ENCODE measurements at places on chromosomes 5 and 9.

GRCh38 chr5:38681029-38681706, 124.7 kb upstream of the LIFR start:
- DNase-seq = no peak

DNA sequence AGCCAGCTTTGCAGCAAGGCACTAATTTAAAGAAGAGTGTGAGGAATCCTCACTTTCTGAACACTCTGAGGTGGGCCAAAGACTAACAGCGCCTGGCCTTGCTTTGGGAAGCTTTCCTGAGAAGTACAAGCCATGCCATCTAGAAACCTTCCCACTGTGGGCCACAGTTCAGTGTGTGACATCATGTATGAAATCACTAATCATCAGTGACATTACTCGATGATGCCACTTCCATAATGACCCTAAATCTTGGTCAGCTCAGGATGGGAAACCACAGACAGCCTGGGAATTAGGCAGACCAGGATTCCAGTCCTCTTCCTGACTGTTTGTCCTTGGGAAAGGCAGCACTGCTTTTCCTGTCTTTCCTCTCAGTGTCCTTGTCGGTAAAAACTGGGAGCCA, 54.2 kb upstream of the HSPA9 start:
- DNase-seq = no peak

DNA sequence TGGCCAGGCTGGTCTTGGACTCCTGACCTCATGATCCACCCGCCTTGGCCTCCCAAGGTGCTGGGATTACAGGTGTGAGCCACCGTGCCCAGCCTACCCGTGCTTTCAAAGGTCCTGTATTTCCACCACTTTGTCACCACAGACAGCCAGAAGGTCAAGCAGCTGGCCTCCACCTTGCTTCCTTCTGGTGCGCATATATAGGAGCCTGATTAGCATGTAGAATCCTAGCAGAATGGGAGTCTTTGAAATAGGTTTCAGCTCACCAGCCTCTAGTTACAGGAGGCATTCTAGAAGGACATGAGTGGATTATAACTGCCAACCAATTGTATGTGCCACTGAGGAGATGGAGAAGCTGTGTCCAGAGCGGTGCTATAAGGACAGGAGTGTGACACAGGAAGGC, 18.9 kb downstream of the POLR1E start:
- DNase-seq = no peak

DNA sequence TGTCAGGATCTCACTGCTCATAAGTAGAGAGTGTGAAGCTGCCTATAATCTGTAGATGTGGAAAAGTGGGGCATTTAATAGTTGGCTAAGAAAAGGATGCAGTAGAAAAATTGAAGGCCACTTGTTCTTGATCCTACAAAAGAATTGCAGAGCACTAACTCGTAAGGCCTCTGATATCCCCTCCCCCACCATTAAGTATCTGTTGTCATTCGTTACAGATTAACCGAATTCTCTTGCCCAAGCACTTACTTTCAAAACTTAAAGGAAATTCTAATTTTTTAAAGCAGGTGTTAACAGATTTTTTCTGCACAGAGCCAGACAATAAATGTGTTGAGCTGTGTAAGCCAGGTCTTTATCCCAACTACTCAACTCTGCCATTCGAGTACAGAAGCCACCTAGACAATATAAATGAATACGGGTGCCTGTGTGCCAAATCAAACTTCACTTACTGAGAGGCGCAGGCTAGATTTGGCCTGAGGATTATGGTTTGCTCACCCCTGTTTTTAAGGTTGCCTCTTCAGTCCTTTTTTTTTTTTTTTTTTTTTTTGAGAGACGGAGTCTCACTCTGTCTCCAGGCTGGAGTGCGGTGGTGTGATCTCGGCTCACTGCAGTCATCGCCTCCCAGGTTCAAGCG, 234.8 kb downstream of the RFK start:
- DNase-seq = no peak

GRCh38 chr5:149181732-149182131, 40.4 kb downstream of the ABLIM3 start:
- no peak for DNase-seq

DNA sequence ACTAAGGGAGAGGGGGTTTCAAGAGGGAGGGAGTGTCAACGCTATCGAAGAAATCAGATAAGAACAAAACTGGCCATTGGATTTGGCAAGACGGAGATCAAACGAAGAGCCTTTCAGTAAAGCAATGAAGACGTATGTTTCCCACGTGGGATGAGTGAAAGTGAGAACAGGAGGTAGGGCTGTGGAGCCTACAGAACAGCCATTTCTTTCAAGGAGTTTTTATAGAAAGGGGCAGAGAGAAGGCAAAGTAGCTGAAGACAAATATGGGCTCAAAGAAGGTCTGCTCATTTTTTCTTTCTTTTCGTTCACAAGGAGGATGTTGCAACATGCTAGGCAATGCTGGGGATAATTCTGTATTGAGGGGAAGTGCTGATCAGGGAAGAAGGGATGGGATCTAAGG, 98.3 kb downstream of the SUSD1 start:
- DNase-seq = no peak

DNA sequence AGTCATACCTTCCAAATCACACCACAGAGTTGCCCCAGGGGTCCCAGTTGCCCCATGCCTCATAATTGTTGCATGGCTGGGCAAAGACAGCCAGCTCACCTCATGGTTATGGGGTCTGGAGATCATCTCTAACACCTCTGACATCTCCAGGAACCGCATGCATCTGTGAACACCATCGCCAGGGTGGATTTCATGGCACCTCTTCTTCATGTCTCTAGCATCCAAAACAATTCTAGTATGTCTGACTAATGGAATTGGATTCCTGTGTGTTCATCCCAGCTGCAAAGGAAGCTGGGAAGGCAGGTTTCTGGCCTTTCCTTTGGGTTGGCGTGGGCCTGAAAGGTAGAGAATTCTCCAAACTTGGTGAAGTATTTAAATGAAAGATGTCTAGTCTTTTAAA, 122.3 kb upstream of the ABCA1 start:
- no peak for DNase-seq

DNA sequence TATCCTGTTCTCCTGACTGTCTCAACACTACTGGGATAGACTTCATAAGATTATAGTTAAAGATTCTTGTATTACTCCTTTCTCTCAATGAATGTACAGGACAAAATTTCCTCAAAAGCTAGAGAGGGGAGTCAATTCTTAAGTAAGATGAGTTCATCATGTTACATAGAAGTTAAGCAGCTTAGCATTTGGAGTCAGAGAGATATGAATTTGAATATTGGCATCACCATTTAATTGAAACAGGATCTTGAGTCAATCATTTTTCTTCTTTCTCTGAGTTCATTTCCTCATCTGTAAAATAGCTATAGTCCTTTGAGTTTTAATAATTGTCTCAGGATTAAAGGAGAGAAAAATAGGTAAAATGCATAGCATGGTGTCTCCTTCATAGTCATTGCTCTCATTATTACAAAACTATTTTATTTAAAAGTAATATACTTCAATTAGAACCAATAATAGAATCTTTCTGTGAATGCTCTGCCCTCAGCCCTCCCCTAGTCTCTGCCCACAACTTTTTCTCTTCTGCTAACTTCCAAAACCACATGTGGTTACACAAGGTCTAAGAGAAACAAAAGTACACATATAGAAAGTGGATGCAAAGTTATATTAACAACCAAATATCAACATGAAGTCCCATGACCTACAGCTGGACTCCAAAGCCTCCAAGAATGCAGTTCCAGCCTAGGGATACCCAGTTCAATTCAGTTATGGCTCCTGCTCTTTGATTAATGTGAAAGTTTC, 265.6 kb downstream of the TLE1 start:
- no peak for DNase-seq

- no peak for DNase-seq
Observed at GRCh38 chr9:70404261-70404660, 10.2 kb downstream of the KLF9 start.

DNA sequence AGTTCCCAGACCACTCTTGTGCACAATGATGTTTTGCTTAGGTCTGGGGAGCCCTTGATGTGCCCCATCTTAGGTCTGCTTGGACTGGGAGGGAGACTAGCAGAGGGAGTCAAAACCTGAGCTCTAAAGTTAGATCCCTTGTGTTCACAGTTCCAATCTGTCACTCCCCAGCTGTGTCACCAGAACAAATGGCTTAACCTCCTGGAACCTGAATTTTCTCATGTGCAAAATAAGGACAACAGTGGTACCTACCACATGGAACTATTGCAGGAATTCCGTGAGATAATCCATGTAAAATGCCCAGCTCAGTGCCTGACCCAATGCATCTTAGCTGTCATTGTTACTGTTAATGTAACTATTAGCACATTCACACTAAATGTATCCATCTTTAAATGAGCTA, 45.5 kb downstream of the GALNT10 start:
- DNase-seq = no peak

DNA sequence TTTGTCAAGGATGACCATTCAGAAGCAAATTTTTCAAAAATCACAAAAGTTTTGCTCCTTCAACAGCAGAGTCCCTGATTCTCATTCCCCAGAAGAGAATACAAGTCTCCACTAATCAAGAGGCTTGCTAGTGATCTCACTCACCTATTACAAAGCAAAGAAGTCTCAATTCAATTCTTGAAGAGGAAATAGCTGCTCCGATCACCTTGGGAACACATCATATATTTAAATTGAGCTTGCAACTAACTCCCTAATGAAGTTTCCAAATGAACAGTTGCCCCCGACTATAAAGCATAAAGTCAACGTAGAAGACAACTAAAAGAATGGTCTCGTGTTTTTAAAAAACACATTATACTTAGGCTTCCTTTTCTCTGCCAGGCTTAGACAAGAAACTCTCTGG, 1.6 kb downstream of the LIFR start:
- DNase-seq = no peak

DNA sequence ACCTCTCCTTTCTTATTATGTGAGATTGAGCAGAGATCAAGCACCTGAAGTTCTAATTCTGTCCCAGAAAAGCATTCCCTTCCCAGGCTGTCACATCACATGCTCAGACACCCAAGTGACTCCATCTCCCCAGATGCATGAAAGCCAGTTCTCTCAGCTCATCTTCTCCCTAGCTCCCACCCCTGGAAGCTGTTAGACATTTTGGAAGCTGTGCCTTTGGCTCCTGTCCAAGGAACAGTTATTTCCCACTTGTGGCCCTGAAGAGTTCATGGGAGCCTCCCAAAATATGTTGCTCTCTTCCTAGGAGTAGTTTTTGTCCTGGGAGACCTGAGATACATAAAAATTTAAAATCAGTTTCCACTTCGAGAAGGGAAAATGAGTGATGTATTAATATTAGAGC, 161.4 kb upstream of the GAS1 start:
- no peak for DNase-seq

- DNase-seq = no peak
Observed at GRCh38 chr5:127924606-127925005, 159.0 kb upstream of the SLC12A2 start.

- DNase-seq = no peak
Observed at GRCh38 chr9:87089929-87090328, 142.6 kb upstream of the GAS1 start.

DNA sequence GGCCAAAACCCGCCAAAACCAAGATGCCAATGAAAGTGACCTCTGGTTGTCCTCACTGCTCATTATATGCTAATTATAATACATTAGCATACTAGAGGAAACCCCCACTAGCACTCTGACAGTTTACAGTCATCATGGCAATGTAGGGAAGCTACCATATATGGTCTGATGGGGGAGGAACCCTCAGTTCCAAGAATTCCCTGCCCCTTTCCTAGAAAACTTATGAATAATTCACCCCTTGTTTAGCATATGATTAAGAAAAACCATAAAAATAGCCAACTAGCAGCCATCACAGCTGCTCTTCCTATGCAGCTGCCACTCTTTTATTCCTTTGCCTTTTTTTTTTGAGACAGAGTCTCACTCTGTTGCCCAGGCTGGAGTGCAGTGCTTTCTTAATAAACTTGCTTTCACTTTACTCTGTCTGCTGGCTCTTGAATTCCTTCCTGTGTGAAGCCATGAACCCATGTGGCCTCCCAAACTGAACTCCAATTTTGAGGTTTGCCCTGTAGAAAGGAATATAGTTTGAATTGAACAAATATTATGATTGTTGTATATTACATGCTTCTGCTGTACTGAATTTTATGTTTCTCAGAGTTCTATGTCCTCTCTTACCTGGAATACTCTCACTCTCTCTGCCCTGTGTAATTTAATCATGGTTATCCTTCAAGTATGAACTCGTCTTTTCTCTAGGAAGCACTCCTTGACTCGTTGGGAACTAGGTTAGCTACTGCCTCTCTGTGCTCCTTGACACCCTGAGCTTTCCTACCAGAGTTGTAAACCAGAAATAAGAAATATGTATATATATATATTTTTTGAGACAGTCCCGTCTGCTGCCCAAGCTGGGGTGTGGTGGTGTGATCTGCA, 59.8 kb downstream of the KIAA1958 start:
- no peak for DNase-seq

- no peak for DNase-seq
Observed at GRCh38 chr9:89309608-89310474, 1.2 kb upstream of the CKS2 start.

DNA sequence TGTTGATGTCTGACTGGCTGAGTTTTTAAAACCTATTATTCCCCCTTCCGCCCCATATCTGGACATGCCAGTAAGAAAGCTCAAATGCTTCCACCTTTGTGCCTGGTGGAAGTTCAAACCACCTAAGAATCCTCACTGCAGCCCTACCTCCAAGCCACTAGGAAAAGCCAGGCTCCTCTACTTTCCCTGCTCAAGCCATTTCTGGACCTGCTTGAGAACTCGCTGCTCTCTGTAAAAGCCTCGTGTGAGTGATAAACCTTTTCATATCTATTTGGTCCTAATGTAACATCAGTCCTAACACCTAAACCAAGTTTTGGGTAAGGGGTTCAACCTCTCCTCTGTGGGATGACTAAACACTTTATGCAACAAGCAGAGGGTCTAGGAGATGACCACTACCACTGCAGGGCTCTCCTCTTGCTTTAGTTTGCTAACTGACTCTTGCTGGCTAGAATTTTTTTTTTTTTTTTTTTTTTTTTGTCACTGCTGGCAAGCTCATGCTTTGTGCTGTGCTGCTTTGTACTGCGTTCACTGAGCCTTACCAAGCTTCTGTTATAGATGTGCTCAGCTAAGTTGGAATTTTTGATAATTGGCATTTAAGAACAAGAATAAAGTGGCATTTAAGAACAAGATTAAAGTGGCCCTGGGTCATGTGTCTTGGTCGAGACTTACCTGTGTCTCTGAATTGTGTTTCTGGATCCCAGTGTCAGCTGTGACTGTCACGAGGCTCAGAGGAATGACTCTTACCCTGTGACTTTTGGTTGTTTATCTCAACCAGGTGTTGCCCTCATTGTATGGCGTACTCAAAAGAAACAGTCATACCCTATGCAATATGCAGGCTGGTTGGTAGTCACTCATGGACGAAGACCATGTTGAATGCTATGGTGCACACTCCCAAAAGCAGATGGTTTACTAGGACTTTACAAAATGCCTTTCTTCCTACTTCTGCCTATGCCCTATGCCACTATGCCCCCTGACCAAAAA, 19.5 kb downstream of the TRIM32 start:
- DNase-seq = no peak
